ENCODE measurements at places on chromosomes 6 and 20.

DNA sequence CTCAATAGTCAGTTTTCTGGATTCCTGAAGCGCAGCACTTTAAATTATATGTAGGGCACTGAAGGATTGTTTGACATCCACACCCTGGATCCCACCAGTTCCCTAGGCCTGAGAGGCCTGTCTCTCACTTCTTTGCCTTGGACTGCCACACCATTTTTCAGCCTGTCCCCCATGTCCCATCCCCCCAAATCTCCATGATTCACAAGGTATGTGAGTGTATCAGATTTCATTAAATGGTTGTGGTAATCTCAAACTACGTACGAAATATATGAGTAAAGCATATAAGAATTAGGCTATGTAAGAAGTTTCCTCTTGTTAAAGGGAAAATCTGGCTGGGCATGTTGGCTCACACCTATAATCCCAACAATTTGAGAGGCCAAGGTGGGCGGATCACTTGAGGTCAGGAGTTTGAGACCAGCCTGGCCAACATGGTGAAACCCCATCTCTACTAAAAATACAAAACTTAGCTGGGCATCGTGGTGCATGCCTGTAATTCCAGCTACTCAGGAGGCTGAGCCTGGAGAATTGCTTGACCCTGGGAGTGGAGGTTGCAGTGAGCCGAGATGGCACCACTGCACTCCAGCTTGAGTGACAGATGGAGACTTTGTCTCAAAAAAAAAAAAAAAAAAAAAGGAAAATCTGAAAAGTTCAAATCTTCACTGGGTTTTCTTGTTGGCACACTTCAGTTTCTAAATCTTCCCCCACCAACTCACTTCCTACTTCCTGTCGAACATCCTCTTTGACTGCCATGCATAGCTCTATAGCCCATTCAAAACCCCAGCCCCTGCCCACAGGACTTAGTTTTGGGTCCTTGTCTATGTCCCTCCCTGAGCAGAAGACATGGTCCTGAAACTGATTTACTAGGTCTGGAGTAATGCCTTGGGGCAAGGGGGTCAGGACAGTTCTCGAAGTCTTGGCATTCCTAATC, 97.3 kb upstream of the SHLD1 start:
- peak; percentile 92 for DNase-seq

GRCh38 chr6:16132909-16133308, 4.0 kb downstream of the MYLIP start:
- no peak for DNase-seq

DNA sequence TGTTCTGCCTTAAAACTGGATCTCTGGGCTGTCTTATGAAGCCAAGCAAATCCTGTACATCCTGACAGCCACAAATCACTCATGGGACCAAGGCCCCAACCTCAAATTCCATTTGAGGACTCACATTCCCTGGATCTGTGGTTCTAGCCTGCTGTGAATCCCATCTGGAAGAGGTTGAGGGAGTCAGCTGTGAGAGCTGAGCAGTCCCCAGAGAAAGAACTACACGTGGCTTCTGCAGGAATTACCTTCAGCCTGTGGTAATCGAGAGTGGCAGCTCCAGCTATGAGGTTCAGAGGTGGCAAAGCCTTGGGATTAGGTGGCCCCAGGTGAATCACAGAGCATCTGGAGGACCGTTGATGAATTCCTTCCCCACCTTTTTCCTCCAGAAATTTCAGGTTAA, 245.2 kb downstream of the SLC24A3 start:
- DNase-seq = no peak

- no peak for DNase-seq
These were observed 9.5 kb downstream of the MTCH1 start for GRCh38 chr6:36976509-36976908.

DNA sequence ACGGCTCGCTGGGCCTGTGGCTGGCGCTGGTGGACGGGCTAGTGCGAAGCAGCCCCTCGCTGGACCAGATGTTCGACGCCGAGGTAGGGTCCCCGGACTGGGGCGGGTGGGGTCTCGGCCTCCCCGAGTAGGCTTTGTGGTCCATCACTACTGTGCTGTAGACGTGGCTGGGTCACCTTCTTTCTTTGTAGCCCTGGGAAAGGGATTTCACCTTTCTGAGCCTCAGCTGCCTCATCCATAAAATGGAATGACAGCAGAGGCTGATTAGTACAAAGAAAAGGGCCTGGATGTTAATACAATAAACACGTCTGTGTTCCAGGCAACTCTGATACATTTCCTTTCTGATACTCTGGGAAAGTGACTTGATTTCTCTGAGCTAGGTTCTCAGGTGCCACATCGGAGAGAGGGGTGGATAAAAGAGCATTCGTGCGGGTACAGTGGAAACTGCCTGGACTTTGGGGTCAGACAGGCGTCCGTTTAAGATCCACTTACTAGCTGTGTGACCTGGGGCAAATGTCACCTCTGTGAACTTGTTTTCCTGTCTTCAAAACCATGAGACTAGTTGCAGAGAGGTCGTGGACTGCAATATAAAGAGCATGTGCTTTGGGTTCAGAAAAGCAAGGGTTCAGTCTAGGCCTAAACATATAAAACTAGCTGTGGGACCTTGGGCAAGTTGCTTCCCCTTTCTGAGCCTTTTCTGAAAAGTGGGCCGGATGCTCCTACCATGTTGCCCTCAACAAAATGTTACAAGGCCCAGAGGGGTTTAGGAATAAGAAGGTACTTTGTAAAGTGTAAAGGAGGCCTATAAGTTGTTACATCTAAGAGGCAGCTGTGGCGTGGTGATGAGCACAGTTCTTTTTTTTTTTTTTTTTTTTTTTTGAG, 896 bp downstream of the SYS1 start:
- DNase-seq = no peak

DNA sequence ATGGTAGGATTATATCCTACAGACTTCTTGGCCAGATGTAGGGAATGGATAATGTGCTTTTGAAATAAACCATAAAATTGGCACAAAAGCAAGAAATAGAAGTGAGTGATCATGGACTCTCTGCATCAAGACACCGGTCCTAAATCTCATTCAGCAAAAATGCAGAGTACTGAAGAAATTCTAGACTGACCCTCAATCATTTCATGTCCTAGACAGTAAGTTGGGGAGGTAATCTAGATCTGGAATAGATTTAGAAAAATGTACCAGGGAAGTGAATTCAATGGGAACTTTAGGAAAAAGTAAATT, 69.7 kb upstream of the ADTRP start:
- no peak for DNase-seq

GRCh38 chr20:16025084-16025483, 548.2 kb downstream of the KIF16B start:
- no peak for DNase-seq

DNA sequence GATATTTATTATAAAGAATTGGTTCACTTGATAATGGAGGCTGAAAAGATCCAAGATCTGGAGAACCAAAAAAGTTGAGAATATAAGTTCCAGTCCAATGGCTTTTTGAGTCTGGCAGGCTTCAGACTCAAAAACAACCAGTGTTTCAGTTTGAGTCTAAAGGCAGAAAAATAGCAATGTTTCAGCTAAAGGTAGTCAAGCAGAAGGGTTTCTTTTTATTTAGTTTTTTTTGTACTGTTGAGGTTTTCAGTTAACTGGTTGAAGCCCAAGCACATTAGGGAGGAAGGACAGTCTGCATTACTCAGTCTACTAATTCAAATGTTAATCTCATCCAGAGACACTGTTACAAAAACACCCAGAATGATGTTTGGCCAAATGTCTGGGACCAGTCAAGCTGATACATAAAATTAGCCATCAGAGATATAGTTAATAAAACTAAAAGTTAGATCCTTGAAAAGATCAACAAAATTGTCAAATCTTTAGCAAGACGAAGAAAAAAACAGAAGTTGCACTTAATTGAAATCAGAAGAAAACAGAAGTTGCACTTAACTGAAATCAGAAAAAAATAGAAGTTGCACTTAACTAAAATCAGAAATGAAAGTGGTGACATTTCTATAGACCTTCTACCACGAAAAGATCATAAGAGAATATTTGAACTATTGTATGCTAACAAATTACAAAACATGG, 980.3 kb upstream of the FLRT3 start:
- no peak for DNase-seq

GRCh38 chr20:24095756-24096155, 107.2 kb upstream of the GGTLC1 start:
- DNase-seq = no peak

DNA sequence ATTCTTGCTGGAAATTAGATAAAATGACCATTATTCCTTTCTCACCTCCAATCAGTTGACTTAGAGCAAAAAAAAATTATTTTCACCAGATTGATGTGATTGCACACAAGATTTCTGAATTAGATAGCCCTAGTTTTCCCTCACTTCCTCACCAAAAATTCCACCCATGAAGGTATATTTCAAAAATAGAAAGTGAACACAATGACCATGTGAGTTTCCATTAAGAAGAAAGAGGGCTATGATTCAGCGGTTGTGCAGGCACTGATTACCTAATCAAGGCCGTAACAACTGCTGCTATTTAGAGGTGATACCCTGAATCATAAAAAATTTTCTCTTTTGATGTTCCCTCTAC, 19.5 kb upstream of the RALGAPA2 start:
- DNase-seq = no peak

GRCh38 chr20:11193241-11193640, 519.4 kb upstream of the JAG1 start:
- no peak for DNase-seq

GRCh38 chr6:137155830-137156229, 17.6 kb downstream of the IL22RA2 start:
- DNase-seq = peak; percentile 54

DNA sequence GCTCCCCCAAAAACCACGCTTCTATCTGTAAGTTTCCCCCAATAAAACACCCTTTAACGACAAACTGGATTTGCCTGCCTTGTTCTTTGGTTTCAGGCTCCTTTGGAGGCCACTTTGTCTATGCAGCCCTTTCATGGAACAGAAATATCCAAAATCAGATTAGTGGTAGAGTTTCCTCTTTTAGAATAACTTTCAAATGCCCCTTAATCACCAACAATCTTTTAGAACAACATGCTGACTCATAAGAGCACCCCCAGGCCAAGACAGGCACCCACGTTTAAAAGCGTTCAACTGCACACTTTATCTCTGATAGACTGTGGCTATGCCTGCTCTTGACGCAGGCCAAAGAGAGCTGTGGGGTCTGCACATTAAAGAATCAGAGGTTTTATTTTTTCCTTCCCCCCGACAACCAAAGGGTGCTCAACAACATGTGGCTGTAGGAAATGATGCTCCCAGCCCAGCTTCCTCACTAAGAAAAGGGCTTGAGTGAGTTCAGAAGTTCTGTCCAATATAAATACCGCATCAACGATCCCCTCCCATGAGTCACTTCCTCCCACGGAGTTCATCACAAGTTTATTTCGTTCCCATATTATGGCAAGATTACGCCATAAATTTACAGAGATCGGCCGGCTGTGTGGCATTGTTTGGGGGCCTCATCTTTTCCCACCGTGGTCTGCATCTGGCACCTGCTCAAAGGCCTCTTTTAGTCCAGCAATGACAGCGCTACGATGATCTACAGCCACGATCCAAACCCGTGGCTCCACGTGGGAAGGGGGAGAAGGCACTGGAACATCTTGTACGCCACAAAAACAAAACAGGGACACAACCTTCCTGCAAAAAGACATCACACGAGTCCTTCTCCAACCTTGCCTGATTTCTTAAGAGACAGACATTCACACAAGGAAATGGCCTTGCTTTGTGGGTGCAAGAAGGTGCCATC, 88.8 kb upstream of the NFATC2 start:
- peak; percentile 100 for DNase-seq

GRCh38 chr6:44514576-44515193, 127.2 kb downstream of the CDC5L start:
- no peak for DNase-seq

DNA sequence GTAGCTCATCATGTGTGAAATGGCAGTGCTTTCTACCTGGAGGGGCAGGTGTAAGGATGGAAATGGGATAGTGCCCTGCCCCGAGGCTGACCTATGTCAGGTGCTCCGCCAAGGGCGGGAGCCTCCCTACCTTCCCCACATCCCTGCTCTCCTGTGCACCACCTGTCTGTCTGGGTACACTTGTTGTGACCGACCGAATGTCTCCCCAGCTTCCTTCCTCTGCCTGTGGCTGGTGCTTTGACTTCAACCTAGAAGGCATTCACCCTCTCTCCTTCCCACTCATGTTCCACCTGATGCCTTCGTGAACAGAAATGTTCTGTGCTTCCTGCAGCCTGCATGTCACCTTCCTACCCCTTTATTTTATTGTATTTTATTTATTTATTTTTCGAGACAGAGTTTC, 114.8 kb downstream of the SCML4 start:
- DNase-seq = no peak

GRCh38 chr6:40794586-40794985, 207.4 kb upstream of the LRFN2 start:
- DNase-seq = no peak

GRCh38 chr6:141403827-141404226, 728.9 kb upstream of the GJE1 start:
- no peak for DNase-seq

DNA sequence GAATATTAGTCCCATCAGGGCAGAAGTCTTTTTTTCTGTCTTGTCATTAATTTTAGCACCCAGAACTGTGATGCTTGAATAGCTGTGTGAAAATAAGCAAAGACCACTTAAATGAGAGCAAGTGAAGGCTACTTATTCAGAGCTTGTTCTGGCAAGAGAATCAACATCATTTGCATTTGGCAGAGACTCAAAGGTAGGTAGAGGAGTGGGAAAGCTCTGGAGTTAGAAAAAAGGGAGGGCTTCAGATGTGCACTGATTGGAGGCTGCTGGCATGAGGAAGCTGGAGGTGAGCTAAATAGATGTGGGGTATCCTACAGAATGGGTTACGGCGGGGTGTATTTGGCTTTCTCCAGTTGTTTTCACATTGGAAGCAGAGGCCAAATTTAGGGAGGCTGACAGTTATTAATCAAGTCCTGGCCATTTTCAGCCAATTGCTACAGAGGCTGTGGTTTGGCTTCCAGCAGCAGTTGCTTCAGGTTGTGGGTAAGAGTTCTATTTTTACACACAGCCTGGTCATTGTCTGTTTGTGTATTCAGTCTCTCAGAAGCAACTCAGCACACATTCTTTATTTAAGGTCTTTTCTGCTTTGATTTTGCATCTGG, 254.3 kb downstream of the BTBD3 start:
- no peak for DNase-seq

- no peak for DNase-seq
These were observed 274.3 kb upstream of the MMS22L start for GRCh38 chr6:97557355-97557754.

GRCh38 chr6:82362144-82362543, 1.5 kb upstream of the TPBG start:
- DNase-seq = no peak

- DNase-seq = no peak
These were observed 1938.5 kb upstream of the DEFB115 start for GRCh38 chr20:29318871-29319461.

DNA sequence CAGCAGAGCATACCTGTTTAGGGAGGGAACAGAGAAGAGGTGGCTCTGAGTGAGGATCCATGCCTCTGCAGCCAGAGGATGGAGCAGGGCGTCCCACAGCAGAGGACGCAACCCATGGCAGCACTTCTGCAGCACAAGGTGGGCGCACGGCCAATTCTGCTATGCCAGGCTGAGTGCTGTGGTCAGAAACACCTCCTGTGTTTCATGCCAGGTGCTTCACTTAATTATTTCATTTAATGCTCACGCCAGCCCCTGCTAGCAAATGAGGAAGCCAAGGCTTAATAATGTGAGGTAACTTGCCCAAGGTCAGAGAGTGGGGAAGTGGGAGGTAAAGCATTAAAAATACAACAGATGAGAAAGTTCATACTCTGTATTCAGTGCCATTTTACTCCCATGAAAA, 68.5 kb upstream of the PTGIS start:
- DNase-seq = no peak

- DNase-seq = no peak
These were observed 2.6 kb downstream of the SLCO4A1 start for GRCh38 chr20:62644802-62645496.

- no peak for DNase-seq
These were observed 94.9 kb upstream of the ADGRF1 start for GRCh38 chr6:47137073-47137472.

GRCh38 chr20:62387219-62387913, 463 bp downstream of the RPS21 start:
- no peak for DNase-seq

Measured in HS-5 (cell line).